ENCODE measurements at places on chromosomes 11 and 22.

DNA sequence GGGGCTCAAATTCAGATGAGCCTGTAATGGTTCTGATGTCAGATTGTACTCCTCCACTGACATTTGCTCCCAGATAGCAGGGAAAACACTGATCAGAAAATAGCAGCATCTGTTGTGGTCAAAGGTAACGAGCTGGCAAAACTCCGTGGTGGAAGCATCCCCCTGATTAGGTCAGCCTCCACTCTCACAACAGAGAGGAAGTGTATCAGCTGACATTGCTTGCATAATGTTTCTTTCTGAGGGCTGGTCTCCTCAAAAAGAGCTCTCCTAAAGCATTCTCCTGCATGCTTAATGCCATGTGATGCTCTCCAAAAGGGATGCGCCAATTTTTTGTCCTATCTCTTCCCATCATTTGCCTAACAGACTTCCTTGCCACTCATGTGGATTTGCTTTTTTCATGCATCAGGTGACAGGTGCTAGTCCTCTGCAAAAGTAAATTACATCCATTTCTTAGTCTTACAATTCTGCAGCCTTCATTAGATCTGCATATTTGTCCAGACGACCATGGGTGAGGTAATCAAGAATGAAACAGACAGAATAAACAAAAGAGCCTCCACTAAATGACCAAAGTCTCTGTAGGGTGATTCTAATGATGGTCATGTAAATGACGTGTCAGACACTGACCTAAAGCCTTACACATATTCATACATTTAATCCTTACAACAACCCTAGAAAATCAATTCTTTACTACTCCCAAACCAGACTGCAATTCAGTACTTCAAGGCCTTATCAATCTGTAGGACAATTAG lies 6.4 kb upstream of the TENM4 start:
- no peak for DNase-seq
- H3K4me1 ChIP-seq = no peaks in the 10 kb centered on the region
- no peaks in the 10 kb centered on the region for H3K36me3 ChIP-seq
- no peak overlapping the region for H3K27ac ChIP-seq

GRCh38 chr11:21658654-21659193 lies 534.2 kb upstream of the ANO5 start:
- no peaks in the 10 kb centered on the region for H3K27me3 ChIP-seq
- DNase-seq = no peak
- H3K4me3 ChIP-seq = no peak overlapping the region
- no peaks in the 10 kb centered on the region for H3K4me1 ChIP-seq
- no peaks in the 10 kb centered on the region for H3K36me3 ChIP-seq
- no peak overlapping the region for H3K27ac ChIP-seq

DNA sequence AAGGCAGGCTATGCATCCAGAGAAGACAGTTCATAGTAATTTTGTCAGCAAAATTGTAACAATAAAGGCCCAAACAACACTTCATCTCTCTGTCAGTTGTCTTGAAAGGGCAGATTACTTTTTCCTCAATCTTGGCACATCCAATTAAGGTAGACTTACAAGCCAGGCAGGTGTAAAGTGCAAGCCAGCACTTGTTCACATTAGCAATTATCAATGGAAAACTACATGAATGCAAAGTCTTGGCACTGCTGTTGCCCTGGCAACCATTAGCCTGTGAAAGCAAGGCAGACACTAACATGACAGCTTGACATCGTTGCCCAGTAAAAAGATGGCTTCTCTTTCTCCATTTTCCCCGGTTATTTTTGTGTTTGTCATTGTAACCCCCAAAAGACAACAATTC lies 677.2 kb upstream of the TENM4 start:
- no peaks in the 10 kb centered on the region for H3K27me3 ChIP-seq
- no peak overlapping the region for H3K4me3 ChIP-seq
- no peaks in the 10 kb centered on the region for H3K4me1 ChIP-seq
- no peaks in the 10 kb centered on the region for H3K36me3 ChIP-seq
- H3K27ac ChIP-seq = no peak overlapping the region
- no peak for DNase-seq

- H3K4me1 ChIP-seq = peaks cover 34% of the 10 kb centered on the region
- H3K27me3 ChIP-seq = no peaks in the 10 kb centered on the region
- peak overlapping the region; percentile 92 for H3K27ac ChIP-seq
- DNase-seq = peak; percentile 88
- no peaks in the 10 kb centered on the region for H3K36me3 ChIP-seq
Observed at GRCh38 chr22:36435516-36436415, 45.7 kb downstream of the TXN2 start.

- H3K4me3 ChIP-seq = no peak overlapping the region
- peaks cover 2% of the 10 kb centered on the region for H3K27me3 ChIP-seq
- peaks cover 3% of the 10 kb centered on the region for H3K36me3 ChIP-seq
Observed at GRCh38 chr11:134347441-134347840, 15.7 kb downstream of the GLB1L2 start.

- no peak overlapping the region for H3K27ac ChIP-seq
- H3K36me3 ChIP-seq = no peaks in the 10 kb centered on the region
- H3K4me1 ChIP-seq = no peaks in the 10 kb centered on the region
- no peaks in the 10 kb centered on the region for H3K27me3 ChIP-seq
- no peak for DNase-seq
Observed at GRCh38 chr11:122232985-122233384, 117.0 kb upstream of the BLID start.

All from activated CD4-positive, alpha-beta T cell treated with anti-CD3 and anti-CD28 coated beads, Interleukin-2, amount 10 ng/mL, durations not matched to agents 24 days and 14 days (primary cell).